Glomerular endothelial cell (primary cell): ENCODE measurements at places on chromosomes 3 and 15. TPM values are rescaled to one million over a fixed set of nuclear protein-coding genes. Genes with fewer than 3 reads are reported as not detected.

Gene SPTSSB
- total RNA-seq = not detected in 2 replicates

DNA sequence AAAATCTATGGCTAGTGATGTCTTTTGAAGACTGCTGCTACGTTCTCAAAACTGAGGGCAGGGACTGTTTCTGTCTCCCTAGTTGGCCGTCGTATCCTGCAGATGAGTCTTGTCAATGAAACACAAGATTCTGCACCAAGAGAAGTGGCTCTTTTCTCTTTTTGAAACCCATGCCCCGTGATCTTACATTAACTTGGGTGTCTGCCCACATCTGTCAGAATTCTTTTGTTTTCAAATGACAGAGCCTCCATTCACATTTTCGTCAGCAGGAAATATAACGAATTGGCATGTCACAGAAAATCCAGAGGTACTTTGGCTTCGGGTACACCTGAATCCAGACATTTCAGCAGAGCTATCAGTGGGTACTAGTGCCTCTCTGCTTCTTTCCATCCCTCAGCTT lies 331.3 kb upstream of the PROK2 start:
- DNase-seq = no peak

GRCh38 chr3:129975705-129976048 lies 1.2 kb downstream of the TRH start:
- DNase-seq = no peak

DNA sequence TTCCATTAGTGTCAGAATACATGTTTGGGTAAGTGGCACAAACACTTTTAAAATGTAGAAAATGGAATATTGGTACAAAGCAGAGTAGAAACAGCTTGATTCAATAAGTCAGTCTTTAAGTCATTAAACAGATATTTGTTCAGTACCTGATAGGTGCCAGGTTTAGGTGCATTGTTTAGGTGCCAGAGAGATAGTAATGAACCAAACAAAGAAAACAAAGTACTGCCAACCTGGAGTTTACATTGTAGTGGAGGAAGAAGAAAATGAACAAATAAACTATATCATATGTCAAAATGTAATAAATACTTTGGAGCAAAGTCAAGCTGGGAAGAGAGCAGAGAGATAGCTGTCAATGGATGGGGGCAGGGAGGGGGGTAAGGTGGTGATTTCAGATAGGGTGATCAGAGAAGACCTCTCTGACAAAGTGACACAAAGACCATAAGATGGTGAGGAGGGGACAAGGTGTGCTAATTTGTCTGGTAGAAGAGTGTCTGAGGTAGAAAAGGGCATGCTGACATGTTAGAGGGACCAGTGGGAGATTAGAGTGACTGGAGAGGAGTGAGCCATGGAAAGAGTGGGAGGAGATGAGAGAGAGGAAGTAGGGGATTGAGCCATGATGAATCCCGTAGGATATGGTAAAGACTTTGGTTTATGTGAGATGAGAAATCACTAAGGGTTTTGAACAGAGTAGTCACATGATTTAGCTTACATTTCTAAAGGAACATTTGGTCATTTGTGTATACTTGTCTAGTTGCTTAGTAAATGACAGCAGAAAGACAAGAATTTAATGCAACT lies 128.2 kb downstream of the UBE2E2 start:
- DNase-seq = no peak

Gene NT5DC2
- total RNA-seq = 134 and 228 TPM in 2 replicates

DNA sequence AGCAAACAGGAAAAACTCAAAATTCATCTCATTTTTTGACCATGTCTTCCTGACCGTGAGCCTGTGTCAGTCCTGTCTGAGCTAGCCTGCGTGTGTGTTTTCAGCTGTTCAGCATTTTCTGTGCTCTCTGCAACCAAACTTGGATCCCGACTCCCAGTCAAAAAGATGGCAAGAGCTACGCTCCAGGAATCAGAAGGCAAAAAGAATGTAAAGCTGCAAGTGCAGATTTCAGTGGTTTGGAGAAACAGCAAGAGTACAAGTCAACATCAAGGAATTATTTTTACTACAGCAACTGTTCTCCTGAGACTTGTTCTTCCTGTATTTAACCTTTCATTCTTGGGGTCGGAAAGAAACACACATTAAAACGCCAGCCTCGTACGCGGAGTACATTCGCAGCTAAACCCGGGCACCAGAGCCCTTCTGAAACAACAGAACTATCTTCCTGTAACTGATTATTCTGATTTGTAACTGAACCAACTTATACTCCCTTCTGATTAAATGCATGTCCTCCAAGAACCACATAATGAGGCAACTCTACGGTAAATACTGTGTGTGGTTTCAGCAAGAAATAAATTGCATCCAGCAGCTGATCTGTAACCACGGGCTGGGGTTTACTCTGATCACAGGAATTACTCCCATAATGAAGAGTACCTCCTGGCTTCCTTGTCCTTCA lies 107.4 kb downstream of the LRIG1 start:
- DNase-seq = no peak

Gene NOX5
- total RNA-seq = 0.18 TPM in 1 of 2 replicates, not detected in the other

Gene GBE1
- 43.9 and 50.4 TPM in 2 replicates for total RNA-seq

DNA sequence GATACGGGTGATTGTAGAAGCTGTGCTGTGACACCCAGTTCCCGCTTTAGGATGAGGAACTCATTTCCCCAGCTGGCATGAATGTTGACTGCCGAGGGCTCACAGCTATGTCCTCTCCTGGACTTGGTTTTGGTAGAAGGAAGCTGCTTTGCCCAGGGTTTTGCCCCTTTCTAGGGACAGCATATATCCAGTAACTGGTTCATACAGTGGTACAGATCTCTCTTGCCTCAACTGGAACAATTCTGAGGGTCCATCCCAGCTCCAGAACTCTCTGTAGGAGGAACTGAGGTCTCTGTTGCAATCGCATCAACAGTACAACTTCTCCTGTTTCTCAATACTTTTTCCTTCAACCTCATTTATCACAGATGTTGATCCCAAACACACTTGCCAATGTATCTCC lies 54.5 kb upstream of the FNDC3B start:
- no peak for DNase-seq

DNA sequence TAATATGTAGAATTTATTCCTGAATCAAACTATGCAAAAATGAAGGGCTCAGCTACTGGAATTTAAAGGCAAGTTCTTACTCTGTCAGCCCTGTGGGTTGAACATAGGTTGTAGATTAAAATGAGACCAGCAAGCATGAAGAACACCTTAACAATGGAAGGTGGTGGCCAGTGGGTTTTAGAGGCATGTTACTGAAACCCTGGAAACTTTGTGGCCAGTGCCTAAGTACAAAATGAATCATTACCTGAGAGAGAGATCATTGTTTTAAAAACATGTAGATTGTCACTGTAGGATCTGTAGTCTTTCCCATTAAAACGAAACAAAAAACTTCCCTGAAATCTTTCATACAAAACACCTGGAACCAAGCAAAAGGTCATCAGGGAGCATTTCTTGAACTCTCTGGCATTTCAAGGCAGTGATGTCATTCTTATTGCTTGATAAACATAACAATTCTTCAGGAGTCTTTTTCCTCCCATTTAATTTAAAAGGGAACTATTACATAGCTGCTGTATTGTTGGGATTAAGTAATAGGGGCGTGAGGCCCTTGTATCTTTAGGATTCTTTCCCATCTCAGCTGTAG lies 51.8 kb downstream of the TMEM108 start:
- DNase-seq = no peak

- DNase-seq = no peak
Observed at GRCh38 chr3:14141602-14142341, 16.9 kb downstream of the TMEM43 start.

DNA sequence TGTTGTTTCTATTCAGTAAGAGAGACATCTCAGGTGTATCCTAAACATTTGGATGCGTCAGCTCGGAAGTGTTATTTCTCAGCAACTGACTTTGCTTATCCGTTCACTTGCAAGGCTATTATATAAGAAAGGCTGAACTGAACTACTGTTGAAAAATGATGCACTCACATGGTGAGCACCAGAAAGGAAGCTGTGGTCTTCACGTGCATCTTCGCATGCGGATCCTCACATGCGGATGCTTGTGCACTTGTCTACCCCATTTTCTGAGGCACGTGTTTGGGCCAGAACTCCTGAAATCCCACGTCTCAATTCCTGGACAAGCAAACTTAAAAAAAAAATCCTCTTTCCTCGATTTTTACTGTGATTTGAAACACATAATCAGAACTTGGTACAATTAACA lies 63.2 kb downstream of the PDZRN3 start:
- DNase-seq = no peak

DNA sequence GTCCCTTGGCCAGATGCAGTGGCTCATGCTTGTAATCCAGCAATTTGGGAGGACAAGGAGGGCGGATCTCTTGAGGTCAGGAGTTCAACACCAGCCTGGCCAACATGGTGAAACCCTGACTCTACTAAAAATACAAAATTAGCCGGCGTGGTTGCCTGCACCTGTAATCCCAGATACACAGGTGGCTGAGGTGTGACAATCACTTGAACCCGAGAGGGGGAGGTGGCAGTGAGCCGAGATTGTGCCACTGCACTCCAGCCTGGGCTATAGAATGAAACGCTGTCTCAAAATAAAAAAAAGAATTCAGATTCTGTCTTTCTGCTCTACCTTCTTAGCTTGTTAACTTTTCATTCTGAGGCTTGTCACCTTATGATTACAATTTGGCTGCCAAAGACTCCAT lies 22.1 kb downstream of the MYO5A start:
- DNase-seq = no peak

DNA sequence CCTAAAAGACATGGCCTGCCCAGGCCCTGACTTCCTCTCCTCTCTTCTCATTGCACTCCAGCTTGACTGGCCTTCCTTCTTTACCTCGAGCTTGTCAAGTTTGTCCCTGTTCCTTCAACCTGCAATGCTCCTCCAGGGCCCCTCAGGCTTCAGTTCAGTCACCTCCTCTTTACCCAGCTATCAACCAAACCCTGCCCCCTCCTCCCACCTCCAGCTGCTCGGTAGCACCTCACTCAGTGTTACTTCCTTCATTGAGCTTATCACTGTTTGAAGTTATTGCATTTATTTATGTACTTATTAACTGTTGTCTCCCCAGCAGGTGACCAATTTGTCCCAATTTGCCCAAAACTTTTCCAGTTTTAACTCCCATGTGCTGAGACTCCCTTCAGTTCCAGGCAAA lies 95.8 kb upstream of the UBE2E1 start:
- no peak for DNase-seq

GRCh38 chr3:63429905-63430304 lies 151.8 kb downstream of the SYNPR start:
- no peak for DNase-seq

Gene DPPA2
- not detected in 2 replicates for total RNA-seq
